ENCODE measurements at places on chromosomes 3 and 15.

DNA sequence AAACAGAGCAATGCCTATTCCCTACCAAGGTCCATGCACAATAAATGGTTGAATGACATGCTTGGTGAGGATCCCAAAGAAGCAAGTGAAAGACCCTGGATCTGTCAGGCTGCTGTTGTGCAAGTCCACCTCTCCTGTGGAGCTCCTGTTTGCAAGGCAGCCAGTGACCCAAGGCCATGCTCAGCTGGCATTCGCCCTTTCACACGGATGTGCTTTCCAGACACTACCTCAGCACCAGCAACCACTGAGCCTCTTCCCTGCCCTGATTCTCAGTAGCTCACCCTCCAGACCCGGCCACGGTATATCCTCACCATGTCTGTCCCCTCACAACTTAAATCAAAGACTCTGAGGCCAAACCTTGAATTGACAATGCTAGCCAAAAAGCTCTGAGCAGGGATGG, 23.3 kb downstream of the WWTR1 start:
- DNase-seq = no peak

- DNase-seq = no peak
Observed at GRCh38 chr3:71599416-71599815, 15.9 kb upstream of the FOXP1 start.

- DNase-seq = no peak
Observed at GRCh38 chr3:60877188-60877587, 374.1 kb downstream of the FHIT start.

GRCh38 chr15:89395996-89396395, 61.4 kb upstream of the POLG start:
- DNase-seq = no peak

GRCh38 chr3:197363553-197364409, 65.4 kb upstream of the DLG1 start:
- no peak for DNase-seq

DNA sequence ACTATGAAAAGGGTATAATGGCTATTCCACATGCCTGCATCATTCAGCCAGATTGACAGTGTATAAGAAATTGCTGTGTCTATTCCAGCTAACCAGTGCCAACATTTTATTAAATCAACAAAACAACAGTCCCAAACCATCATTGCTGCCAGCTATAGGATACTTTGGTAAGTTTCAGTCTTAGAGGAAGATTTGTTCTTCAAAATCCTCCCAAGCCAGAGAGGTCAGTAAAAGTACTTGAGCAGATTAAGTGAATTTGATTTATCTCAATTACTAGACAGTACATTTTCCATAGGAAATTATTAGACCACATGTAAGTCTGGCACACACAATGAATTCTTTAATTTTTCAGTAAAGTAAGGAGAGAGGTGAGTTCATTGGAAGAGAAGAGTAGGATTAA, 50.7 kb downstream of the TFG start:
- no peak for DNase-seq

DNA sequence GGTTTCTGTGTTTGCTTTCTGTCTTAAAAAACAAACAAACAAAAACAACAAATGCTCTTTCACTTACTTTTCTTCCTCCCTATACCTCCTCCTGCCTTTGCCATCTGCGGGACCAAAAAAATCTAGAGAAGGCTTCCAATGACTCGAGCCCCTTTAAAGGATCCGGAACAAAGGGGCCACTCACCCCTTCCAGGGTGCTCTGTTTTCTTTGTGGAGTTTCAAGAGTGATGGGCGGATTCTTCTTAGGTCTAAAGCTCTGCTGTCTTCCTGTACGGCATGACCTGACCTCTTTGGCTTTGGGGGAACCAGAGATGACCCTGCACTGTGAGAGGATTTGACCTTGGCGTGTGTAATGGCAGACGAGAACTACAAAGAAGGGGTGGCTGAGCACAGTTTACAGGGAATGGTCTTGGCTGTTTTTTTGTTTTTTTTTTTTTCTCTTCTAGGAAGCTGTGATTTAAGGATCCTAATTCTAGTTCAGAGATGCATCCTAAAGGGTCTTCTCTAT, 2.2 kb upstream of the MUC20 start:
- no peak for DNase-seq

Measured in NCI-H2227 treated with DMSO at 0.1 percent for 48 hours (cell line).